ENCODE measurements at places on chromosomes 7 and 10.

- no peak for DNase-seq
Measured at GRCh38 chr10:58586282-58587245, 73.9 kb downstream of the BICC1 start.

DNA sequence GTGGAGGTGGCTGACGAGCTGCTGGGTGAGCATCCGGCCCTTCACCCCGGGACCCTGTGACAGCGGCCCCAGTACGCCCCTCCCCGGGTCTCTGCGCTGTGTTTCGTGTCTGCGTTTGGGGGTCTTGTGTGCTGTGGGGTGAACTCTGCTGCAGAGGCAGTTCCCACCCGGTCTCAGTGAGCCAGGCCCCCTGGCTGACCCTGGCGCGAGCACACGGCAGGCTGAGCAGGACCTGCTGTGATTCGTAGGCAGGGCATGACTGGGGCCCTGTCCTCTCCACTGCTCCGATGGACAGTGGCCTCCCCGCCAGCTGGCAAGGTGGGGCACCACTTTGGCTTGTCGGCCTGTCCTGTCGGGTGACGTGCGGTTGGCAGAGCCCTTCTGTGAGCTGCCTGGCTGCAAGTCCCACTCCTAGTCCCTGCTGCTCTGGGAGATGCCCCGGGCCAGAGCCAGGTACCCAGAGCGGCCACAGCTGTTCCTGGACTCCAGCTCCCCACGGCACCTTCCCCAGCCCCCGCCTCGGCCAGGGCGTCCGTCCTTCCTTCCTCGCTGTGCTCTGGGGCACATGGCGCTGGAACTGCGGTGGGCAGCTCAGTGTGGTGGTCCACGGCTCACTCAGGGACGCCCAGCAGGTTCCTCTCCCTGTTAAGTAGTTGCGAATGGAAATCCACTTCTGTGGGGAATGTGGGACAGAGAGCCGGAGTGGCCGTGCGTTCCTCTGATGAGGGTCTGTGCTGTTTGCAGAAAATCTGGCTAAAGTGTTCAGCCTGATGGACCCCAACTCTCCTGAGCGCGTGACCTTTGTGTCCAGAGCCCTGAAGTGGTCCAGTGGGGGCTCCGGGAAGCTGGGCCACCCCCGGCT is 10.5 kb downstream of the GET4 start:
- no peak for DNase-seq

DNA sequence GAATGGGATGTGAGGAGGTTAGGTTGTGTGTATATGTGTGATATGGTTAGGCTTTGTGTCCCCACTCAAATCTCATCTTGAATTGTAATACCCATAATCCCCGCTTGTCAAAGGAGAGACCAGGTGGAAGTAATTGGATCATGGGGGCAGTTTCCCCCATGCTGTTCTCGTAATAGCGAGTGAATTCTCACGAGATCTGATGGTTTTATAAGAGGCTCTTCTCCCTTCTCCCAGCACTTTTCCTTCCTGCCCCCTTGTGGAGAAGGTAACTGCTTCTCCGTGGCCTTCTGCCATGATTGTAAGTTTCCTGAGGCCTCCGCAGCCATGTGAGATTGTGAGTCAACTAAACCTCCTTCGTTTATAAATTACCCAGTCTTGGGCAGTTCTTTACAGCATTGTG is 47.3 kb downstream of the NPVF start:
- DNase-seq, result no peak

GRCh38 chr10:88370713-88371112 is 212.4 kb downstream of the RNLS start:
- no peak for DNase-seq

DNA sequence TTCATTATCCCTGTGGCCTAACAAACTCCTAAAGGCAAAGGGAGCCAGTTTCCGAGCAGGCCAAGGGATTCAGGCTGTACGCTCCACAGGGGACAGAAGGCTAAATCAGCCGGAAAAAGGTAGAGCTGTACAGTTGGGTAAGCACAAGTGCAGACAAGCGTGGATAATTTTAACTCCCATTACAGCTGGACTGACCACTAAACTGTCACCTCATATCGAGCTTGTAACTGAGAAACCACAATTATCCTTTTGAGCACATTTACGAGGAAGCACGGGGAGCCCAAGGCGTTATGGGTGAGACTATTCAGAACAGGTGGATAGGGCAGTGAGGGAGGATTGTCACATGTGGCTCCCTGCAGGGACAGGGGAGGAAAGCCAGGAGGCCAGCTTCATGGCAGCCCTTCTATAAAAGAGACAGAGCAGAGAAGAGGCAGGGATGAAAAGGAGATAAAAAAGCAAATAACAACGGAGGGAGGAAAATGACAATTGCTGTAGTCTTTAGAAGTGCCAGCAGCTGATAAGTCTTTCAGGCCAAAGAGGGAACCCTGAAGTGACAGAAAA is 288.0 kb downstream of the FGFR2 start:
- DNase-seq, result no peak

DNA sequence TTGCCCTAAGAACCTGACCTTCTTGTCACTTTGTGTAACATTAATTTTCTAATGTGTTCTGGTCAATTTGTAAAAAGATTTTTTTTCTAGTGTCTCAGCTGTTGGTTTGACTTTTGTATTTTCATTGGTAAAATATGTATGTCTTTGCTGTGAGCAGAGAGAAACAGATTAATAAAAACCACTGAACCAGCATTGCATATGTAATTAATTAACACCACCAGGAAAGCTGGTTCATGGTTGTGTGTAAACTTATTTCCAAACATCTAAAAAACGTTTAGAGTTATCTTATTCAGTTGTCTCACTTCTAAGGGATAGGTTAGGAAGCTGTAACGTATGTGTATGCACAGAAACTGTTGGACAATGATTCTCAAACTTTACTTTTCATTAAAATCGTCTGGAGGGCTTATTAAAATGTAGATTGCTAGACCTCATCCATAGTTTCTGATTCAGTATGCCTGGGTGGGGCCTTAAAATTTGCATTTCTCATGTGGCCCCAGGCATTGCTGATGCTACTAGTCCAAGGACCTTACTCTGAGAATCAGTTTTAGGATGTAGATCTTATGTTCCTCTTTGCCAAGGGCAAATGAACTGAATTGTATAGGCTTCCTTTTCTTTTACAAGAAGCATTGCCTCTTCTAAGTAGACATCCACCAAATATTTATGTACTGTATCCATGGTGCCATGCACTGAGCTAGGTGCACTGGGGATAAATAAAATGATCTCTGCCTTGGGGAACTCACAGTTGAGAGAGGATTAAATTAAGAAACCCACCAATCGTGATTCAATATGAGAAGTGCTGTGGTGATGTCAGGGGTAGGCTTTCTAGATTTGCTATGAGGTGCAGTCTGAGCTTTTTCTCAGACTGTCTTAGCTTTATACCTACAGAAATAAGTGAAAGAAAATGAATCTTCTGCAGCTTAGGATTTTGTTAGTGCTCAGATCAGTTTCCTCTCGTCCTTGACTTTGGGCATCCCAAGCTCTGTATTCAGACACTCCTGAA is 98.7 kb downstream of the AUTS2 start:
- DNase-seq, result no peak

GRCh38 chr10:21385996-21386585 is 139.4 kb downstream of the SKIDA1 start:
- DNase-seq, result no peak

DNA sequence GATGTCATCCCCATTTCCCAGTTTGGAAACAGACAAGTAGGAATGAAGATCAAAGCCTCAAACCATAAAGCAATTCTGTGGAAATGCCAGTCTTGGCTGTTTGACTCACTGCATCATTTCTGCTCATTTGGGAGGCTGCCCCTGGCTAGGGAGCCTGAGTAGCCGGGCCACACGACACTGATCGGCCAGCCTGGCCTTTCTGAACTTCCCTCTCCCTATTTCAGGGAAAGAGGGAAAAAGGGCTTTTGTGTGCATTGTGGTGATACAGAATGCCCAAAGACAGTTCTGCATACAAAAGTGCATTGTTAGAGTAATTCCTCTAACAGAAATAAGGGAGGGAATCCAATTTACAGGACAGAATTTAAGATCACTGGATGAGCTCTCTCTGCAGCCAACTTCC is 41.7 kb upstream of the OPALIN start:
- DNase-seq, result no peak

DNA sequence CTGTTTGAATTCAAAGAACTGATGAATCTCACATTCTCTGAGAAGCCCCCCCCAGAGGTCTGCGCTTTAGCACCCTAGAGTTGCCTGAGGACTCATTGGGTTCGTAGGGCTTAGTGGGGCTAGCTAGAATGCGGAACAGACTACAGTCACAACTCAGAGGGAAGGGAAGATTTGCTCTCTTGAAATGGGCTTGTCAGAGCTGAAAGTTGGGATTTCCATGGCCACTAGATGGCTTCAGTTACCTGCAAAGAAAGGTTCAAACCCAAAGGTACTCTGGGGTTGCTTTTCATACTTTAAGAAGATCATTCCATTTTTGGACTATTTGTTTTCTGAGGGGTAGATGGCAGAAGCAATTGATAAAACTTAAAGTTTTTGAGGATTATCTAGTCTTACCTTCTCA is 205.0 kb downstream of the BBS9 start:
- no peak for DNase-seq

GRCh38 chr7:98831641-98832221 is 38.1 kb downstream of the TMEM130 start:
- peak; percentile 47 for DNase-seq

- DNase-seq, result no peak
Measured at GRCh38 chr7:31190906-31191305, 138.8 kb downstream of the ADCYAP1R1 start.

GRCh38 chr7:71727347-71727746 is 595.4 kb downstream of the GALNT17 start:
- no peak for DNase-seq

DNA sequence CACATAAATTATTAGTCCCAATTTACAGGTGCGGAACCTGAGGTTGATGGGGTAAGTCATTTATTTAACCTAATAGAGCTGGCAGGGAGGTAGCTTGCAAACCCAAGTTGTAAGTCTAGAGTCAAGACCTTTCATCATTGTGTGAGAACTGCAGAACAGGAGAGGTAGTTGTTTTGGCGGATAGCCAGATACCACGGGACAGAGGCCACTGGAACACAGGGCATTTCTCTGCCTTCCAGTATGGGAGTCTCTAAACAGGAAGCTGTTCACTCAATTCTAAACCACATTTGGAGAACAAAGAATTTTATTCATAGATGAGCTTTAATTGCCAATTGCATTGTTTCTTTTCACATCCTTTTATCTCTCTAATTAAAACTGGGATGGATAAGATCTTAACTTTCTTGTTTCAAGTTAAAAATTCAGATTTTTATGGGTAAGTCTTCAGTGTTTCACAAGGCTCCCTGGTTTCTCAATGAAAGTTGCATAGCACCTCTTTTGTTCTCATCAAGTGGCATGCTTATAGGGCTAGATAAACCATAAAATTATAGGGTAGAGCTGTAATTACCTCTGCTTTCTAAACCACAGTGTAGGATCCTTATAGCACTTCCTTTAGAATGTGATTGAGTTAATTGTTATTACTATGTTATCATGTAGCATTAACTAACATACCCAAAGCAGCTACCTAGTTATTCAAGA is 489.0 kb downstream of the GATA3 start:
- no peak for DNase-seq

GRCh38 chr7:25384788-25385505 is 156.7 kb upstream of the NPVF start:
- no peak for DNase-seq

- DNase-seq, result peak; percentile 56
Measured at GRCh38 chr10:72089618-72090017, 1.3 kb upstream of the SPOCK2 start.

GRCh38 chr7:55557666-55558188 is 14.6 kb downstream of the VOPP1 start:
- no peak for DNase-seq

- no peak for DNase-seq
Measured at GRCh38 chr7:36659172-36659516, 65.2 kb downstream of the AOAH start.

- no peak for DNase-seq
Measured at GRCh38 chr10:122557516-122557915, 3.0 kb upstream of the DMBT1 start.

GRCh38 chr7:148204639-148205304 is 385.8 kb upstream of the C7orf33 start:
- no peak for DNase-seq

- DNase-seq, result no peak
Measured at GRCh38 chr10:18233775-18234174, 93.6 kb downstream of the CACNB2 start.

- no peak for DNase-seq
Measured at GRCh38 chr10:44439239-44439957, 54.5 kb upstream of the CXCL12 start.

DNA sequence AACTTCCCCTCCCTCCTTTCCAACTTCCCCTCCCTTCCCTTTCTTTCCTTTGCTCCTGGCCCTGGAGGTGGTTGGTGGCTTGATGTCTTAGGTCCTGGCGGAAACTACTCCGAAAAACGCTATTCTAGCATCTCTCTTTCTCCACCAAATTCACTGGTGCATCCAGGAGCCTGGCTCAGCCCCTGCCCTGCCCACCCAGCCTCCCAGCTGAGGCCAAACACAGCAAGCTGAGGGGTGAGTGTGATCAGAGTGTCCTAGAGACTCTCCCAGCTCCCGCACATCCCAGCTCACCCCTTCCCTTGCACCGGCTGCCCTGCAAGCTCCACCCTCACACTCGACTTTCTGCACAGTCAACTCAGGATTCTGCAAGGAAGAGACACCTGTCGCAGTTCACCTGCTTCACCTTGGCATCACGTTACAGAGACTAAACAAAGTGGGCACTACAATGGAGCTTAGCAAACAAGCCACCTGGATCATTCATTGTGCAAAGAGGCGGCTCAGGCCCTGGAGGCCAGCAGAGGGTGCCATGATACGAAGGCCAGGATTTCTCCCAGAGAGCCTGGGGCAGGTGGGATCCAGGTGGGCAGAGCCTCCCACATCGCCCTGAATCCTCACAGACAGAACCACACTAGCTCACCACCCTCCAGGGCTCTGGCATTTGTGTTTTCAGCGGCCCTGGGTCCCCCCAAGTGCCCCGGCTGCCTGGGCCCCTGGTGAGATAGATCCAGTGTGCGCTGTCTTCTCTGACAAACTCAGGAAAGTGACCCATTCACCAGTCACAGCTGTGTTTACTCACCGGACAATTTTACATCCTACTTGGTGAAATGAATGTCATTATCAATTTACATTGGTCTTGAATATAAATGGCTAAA is 169.6 kb downstream of the TCERG1L start:
- DNase-seq, result no peak

DNA sequence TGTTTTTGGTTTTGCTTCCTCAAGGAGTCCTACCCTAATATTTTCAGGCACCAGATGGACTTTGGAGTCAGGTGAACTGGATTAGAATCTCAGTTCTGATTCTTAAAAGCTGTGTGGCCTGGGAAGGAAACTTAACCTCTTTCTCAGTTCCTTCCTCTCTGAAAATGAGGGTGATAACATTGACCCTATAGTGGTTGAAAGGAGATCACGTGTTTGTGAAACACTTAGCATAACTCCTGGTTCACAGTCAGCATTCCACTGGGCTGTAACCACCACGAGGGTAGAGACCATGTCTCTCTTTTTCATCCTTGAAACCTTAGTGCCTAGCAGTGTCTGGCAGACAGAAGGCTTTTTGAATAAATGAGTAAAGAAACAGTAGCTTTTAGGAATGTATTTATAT is 16.7 kb downstream of the LSMEM1 start:
- no peak for DNase-seq

GRCh38 chr10:112826018-112826697 is 123.9 kb upstream of the TCF7L2 start:
- DNase-seq, result no peak
